ENCODE measurements at places on chromosomes 5 and 9.

DNA sequence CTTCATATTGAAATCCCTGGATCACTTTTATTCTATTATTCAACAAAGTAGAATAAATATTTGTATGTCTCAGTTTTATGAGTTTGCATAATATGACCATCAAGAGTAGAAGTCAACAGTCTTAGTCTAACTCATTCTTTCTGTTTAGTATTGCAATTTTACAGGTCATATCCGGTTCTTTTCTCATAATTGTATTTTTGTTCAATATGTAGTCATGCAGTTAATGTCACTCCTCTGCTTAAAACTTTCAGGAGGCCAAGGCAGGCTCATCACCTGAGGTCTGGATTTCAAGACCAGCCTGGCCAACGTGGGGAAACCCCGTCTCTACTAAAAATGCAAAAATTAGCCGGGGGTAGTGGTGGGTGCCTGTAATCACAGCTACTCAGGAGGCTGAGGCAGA is 148.4 kb upstream of the TRPM3 start:
- no peak for DNase-seq

GRCh38 chr9:120628207-120628924 is 48.4 kb upstream of the CDK5RAP2 start:
- DNase-seq = no peak

- DNase-seq = no peak
Observed at GRCh38 chr5:42721484-42721883, 35.1 kb upstream of the CCDC152 start.

GRCh38 chr5:149030838-149031397 is 31.9 kb downstream of the SH3TC2 start:
- no peak for DNase-seq

Data from DMS153 (cell line).